ENCODE measurements at places on chromosomes 2 and 18. TPM values are rescaled to one million over a fixed set of nuclear protein-coding genes. Genes with fewer than 3 reads are reported as not detected.

GRCh38 chr2:25567406-25567805 is 106.0 kb downstream of the DTNB start:
- DNase-seq = peak; percentile 72

- no peak for DNase-seq
Observed at GRCh38 chr18:37578886-37579513, 13.4 kb upstream of the CELF4 start.

DNA sequence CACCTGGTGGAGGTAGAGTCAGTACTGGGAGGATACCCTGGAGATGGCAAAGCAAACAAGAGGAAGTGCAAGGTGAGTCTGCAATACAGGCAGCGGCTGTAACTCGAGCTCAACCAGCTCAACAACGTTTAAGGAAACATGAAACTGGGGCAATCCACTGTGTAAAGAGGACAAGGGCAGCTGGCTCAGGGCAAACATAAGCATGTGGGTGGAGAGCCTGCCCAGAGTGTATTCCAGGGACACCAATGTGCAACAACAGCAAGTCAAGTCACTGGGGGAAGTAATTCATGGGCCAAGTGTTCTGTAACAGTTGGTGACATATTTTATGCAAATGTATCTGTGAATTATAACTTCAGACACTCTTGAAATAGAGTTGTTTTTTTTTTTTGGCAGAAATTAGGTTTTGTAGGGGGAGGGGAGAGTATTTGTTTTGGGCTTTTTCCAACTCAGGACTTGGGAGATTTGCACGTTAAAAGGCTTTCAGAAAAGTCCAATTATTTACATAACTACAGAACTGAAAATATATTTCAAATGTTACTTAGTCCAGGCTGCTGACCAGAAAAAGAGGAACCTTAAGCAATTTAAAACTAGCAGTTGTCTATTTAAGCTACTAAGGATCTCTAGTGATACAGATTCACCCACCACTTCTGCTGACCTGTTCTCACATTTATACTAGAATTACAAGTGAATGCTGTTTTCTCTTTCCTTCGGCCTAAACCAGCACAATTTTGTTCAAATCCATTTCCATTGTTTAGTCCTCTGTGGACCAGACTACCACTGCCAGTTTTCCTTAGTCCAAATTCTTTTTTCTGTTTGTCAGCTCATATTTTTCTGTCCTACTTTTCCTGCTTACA is 18.6 kb downstream of the NRXN1 start:
- DNase-seq = no peak

GRCh38 chr18:47547539-47548202 is 296.2 kb upstream of the SKOR2 start:
- no peak for DNase-seq

DNA sequence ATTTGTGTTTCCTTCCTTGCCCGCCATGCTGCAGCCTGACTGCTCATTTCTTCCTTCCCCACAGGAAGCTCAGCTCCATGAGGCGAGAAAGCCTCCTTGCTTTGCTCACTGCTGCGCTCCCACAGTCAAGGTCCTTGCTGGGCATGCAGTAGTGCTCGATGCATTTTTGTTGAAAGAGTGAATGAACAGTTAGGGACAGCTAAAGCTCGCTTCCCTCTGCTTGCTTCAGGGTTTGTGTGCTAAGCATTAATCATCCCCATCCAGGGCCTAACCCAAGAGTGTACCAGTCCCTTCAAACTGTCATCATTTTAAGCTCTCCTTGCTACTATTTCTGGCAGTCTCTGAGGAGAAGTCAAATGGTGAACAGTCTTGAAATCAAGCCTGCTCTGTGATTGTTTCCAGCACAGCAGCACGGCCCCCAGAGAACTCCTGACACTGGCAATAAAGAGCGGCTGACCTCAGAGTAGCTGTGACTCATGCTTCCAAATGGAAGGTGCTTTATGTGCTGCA is 171.7 kb upstream of the SOX11 start:
- no peak for DNase-seq

DNA sequence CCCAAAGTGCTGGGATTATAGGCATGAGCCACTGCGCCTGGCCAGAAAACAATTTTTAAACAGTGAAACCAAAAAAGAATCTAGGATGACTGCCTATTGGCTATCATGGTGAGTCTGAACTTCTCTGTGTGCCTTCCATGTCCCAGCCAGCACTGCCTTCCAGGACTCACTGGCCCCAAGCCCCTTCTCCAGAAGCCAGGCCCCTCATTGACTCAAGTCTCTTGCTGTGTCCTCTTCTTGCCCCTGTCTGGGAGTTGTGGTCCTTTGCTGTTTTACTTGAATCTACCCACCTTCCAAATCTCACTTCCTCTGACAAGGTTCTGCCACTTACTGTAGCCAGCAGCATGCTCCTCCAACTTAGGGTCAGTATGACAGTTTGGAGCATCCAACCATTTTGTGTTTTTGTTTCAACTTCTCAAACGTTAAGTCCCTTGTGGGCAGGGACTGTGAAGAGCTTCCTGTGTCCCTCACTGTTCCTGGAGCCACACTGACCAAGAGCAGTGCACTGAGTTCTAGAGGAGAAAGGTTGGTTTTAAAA is 41.7 kb downstream of the ST3GAL5 start:
- no peak for DNase-seq

- no peak for DNase-seq
Observed at GRCh38 chr2:207617011-207617671, 8.1 kb downstream of the METTL21A start.

ZC3H8 gene
- total RNA-seq = 2.2 TPM

G6PC2 gene
- total RNA-seq = under 0.01 TPM

ZBTB14 gene
- total RNA-seq = 9.2 TPM
